ENCODE measurements at places on chromosomes 5 and 9.
A peak's percentile ranks its signal among the peaks of the same experiment; 100 is the strongest.

DNA sequence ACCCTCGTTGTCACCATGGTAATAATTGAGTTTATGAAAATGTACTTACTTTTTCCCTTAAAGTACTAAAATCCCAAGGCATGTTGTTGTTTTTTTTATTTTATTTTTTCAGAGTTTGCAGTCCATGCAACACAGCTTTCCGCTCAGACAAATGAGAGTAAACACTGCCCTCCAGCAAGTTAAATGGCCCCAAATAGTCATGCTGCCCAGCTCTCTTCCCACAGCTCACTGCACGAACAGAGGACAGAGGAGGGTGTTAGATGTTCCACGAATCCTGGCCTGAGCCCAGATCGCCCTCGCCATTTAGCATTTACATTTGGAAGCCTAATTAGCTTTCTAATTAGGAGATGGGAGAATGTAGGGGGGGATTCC lies 1.9 kb downstream of the NIM1K start:
- DNase-seq, result no peak

GRCh38 chr5:89706731-89707130 lies 702.8 kb downstream of the CETN3 start:
- DNase-seq, result no peak

DNA sequence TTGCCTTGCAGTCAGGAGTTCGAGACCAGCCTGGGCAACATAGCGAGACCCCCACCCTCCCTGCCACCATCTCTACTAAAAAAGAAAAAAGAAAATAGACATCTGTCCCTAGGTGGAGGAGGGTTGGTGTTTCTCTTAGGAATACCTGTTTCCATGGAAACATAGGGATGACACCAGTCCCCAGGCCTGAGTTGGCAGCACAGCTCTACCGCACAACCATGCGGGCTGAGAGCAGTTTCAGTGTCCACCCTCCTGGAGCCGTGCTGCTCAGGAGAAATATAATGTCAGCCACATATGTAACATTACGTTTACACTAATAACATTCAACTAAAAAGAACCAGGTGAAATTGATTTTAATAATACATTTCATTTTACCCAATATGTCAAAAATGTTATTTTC lies 39.3 kb upstream of the CDK20 start:
- no peak for DNase-seq

DNA sequence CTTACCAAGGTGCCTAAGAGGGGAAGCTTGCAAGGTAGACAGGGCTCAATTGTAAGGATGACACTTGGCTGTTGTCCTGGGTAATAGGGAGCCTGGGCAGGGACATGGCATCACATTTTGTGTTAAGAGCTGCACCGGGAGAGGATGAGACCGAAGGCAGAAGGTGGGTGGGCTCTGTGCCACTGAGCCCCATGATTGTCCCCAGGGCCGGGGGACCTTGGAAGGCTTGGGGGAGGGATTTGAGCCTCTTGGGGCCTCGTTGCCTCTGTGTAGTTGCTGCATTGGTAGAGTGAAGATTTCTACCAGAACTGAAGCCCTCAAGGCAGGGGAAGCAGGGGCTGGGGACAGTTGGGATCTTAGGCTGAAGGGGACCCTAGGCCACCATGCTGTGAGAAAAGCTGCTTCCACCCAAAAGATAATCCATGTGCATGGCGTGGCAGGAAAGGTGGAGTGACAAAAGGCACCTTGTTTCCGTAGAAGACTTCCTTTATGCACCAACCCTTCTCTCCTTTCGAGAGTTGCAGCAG lies 11.9 kb downstream of the FGF18 start:
- no peak for DNase-seq

DNA sequence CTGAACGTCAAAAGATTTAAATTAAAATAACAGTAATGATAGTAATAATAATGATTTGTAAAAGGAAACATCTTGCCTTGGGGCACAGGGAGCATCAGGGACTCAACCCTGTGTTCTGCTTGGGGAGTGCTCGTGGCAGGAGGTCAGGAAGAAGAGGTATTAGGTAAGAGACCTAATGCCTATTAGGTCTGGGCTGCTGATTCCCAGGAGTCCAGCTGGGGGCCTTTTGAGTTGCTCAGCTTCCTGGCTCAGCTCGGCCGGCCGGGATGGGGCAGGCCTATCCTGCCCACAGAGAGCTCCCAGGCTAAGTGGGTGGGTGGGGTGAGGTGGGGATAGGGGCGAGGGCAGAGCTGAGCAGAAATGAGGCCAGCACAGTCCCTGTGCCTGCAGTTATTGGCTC lies 17.5 kb downstream of the LMX1B start:
- no peak for DNase-seq

DNA sequence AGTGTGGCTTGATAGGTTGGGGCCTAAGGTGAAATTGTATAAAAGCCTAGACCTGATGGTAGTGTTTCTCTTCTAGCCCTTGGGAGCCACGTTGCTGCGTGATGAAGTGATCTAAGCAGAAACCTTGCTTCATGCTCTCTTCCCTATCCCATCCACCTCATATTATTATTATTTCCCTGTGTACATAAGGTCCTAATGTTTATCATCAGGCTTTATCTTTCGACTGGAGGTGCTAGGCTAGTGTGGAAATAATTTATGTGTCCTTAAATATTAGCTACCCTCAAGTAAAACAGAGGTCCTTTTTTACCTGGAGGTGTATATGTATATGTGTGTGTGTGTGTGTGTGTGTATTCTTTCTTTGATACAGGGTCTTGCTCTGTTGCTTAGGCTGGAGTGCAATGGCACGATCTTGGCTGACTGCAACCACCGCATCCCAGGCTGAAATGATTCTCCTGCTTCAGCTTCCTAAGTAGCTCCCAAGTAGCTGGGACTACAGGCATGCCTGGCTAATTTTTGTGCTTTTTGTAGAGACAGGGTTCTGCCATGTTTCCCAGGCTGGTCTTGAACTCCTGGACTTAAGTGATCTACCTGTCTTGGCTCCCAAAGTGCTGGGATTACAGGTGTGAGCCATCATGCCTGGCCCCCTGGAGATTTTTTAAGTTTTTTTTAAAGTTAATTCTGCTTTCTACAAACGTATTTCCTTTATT lies 3.7 kb downstream of the UGCG start:
- no peak for DNase-seq

DNA sequence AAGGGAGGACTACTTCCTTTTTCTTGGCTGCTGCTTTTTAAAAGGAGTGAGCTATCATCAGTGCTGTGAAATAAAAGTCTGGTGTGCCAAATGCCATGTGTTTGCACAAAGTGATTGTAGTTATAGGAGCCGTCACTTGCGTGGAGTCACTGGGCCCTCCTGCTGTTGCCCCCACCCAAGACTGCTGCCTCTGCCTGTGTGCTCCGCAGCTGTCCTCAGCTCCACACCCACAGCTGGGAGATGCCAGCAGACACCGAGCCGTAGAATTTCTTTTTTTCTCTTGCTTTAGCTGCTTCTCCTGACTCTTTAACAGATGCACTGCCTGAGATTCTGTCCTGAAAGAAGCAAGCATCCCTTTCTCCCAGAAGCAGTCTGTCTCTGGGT lies 9.8 kb upstream of the GLE1 start:
- DNase-seq, result no peak

DNA sequence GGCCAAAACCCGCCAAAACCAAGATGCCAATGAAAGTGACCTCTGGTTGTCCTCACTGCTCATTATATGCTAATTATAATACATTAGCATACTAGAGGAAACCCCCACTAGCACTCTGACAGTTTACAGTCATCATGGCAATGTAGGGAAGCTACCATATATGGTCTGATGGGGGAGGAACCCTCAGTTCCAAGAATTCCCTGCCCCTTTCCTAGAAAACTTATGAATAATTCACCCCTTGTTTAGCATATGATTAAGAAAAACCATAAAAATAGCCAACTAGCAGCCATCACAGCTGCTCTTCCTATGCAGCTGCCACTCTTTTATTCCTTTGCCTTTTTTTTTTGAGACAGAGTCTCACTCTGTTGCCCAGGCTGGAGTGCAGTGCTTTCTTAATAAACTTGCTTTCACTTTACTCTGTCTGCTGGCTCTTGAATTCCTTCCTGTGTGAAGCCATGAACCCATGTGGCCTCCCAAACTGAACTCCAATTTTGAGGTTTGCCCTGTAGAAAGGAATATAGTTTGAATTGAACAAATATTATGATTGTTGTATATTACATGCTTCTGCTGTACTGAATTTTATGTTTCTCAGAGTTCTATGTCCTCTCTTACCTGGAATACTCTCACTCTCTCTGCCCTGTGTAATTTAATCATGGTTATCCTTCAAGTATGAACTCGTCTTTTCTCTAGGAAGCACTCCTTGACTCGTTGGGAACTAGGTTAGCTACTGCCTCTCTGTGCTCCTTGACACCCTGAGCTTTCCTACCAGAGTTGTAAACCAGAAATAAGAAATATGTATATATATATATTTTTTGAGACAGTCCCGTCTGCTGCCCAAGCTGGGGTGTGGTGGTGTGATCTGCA lies 59.8 kb downstream of the KIAA1958 start:
- no peak for DNase-seq

DNA sequence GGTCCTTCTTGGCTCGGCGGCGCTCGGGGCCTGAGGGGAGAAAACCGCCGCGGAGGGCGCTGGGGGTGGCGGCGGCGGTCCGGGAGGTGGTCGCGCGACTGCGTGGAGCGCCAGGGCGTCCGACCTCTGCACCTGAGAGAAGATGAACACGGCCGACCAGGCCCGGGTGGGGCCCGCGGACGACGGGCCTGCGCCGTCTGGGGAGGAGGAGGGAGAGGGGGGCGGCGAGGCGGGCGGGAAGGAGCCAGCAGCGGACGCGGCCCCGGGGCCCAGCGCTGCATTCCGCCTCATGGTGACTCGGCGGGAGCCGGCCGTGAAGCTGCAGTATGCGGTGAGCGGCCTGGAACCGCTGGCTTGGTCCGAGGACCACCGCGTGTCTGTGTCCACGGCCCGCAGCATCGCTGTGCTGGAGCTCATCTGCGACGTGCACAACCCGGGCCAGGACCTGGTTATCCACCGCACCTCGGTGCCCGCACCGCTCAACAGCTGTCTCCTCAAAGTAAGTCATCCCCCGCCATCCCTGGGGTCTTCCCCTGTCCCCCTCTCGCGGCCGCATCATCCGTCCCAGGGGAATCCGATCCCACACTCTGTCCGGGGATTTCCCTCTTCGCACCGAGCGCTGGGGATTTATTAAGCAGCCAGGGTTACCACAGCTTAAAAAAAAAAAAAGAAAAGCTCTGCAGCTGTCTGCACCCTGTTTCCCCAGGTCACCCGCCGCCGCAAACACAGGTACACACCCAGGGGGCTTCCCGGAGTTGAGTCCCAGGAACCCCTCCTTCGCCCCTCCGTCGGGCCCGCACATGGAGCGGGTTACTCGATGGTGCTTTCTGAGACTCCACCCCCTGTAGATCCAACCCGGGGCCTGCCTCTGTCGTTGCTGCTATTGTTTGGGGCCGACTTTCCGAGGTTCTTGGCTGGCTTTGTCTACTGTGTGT lies at the start of gene GTF3C4:
Gene GTF3C4, plus strand, starts transcription at position 8 of the 935 bp plus-strand sequence. Its CDS starts 135 bp downstream, at position 143.
- peak; percentile 26 for DNase-seq

- DNase-seq, result no peak
Measured at GRCh38 chr5:127296321-127296720, 5.7 kb downstream of the MEGF10 start.

GRCh38 chr9:136023410-136024225 lies 62.4 kb upstream of the UBAC1 start:
- DNase-seq, result no peak

- no peak for DNase-seq
Measured at GRCh38 chr5:167771571-167771970, 519.9 kb upstream of the WWC1 start.

DNA sequence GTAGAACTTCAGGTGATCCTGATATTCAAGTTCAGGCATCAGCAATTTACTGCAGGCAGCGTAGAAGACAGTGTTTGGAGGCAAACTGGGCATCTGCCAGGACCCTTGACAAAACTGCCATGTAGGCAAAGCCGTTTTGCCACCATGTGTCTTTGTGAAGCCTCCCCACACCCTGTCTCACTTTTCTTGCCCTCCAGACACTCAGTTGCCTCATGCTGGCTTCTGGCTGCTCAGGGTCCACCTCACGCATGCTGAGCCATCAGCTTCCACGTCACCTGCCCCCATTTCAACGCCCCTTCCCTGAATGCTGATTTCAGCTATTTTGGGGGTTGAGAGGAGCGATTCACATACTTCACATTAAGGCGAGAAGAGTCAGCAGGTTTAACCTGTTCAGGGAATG lies 165.2 kb upstream of the KLF9 start:
- DNase-seq, result no peak

DNA sequence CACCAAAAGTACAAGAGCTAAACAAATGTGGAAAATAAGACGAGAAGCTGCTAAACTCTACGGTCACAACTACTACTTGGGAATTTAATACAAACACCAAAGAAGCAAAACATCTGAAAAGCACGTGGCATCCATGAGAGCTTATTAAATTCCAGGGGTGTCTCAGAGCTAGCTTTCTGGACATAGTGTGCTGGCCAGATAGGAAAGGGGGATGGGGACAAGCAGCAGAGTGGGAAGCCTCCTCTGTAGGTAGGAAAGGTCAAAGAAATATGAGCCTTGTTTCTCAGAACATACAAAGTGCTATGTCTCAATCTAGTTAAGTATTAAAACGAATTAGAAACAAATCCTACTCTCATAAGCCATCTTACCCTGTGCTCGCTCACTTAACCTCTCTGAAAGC lies 51.3 kb upstream of the GOLPH3 start:
- no peak for DNase-seq

- no peak for DNase-seq
Measured at GRCh38 chr9:73080110-73080694, 71.5 kb upstream of the ANXA1 start.

GRCh38 chr5:66881480-66882161 lies 285.4 kb downstream of the MAST4 start:
- DNase-seq, result no peak

DNA sequence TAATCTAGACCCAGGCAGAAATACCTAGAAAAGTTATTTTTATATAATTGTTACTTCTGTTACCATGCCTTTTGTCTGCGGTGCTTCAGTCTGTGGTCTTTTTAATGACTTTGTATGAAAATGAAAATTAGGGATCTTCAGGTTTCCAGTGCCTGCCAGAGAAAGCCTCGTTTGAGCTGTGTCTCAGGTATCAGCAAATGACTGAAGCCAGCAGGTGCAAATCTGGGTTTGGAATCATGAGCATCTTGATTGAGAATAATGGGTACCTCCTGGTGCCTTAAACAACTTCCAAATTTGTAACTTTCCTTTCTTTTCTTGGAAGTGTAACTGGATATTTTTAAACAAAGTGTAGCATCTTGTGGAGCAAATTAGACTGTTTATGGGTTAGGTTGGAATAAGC lies 4.3 kb downstream of the ZBTB34 start:
- no peak for DNase-seq

GRCh38 chr5:124935065-124935464 lies 188.6 kb upstream of the ZNF608 start:
- DNase-seq, result no peak

DNA sequence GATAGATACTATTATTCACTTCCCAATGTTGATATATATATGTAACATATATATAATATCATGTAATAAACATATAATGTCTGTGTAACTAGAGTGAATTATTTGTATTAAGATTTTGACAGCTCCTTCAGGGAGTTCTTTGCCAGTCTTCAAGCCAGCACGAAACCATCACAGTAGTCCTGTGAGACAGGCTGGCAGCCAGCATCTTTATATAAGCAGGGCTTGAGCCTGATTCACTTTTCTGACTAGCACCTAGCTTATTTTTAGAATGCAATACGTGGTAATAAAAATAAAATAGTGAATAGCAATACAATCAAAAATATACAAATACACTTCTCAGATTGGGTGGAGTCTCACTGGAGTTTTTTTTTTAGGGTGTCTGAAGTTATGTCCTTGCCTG lies 20.7 kb upstream of the GDA start:
- no peak for DNase-seq
